Naive B cell (primary cell): ENCODE measurements at places on chromosomes 6 and 20.

DNA sequence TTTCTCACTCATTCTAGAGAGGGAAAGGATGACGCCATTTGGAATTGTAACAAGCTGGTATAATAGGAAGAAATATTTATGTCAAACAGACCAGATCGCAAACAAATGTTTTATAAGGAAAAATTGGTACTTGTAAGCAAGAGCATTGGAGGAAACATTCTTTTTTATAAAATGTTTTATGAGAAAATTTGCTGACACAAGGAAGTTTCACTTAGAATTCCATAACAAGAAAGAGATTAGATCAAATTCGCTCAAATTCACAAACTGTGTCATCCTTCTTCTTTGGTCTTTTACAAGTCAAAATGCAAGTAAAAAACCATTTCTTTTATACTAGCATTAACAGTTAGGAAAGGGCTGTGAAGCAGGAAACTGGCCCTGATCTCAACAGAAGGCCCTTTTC lies 179.9 kb downstream of the TRDN start:
- DNase-seq, result no peak

DNA sequence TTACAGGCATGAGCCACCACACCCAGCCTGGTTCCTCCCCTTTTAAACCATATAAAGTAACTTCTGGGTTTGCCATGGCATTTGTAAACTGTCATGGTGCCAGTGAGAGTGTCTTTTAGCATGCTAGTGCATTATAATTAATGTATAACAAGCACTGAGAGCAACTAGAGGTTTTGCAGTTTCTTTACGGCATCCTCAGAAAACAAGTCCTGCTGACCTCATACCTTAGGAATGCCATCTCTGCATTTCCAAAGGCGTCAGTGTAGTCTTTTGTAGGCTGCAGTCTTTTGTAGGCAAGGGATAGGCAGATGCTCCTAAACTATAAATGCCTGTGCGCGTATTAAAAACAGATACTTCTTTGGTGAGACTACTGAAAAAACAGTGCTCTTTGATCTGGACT lies 75.0 kb upstream of the EZR start:
- DNase-seq, result no peak

DNA sequence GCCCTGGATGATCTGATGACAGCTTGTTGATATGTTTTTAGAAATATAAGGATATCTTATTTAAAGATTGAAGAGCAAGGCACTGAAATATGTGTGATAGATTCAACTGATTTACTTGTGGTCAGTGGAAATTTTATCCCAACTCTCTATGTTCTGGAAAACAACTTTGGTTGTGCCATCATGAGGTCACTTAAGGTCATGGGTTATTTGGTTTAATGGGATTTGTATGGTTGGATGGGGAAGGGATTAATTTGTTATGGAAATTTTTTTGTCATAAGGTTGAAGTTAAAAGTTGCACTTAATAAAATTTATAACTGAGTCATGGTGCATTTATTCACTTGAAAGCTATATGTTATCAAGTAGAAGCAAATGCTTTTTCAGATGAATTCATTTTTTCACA lies 214.3 kb upstream of the LAMP5 start:
- no peak for DNase-seq

- no peak for DNase-seq
Observed at GRCh38 chr20:15760001-15760621, 813.1 kb downstream of the KIF16B start.

- DNase-seq, result no peak
Observed at GRCh38 chr20:31260326-31260932, 3.0 kb downstream of the DEFB115 start.

- no peak for DNase-seq
Observed at GRCh38 chr6:23394681-23395080, 731.3 kb upstream of the NRSN1 start.

- no peak for DNase-seq
Observed at GRCh38 chr6:55286824-55287223, 40.4 kb upstream of the GFRAL start.

DNA sequence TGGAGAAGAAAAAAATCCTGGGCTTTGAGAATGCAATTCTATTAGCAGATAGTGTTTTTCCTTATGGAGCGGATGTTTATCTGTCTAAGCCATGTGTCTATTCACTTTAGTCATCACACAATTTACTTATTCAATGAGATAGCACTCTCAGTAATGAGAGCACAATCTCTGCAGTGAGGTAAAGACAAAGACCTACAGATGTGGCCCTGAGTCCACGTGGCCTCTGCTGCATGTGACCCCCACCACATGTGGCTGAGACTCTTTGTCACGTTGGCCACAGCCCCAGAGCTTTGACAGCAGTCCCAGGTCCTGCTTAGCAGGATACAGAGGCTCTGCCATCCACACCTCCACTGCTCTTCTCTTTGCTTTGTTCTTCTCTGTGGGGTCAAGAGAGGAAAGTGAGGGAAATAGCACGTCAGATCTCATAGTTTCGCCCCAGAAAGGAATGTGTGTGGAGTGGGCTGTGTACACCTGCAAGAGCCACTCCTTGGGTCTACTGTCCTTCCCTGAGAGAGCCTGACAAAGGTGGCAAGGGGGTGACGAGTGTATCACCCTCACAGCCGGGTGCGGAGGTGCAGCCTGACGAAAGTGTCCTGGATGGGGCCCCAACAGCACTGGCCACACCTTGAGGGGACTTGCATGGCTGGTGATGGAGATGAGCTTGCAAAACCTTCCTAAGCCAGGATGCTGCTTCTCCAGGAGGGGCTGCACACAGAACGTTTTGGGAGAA lies 40.7 kb downstream of the ZNF831 start:
- DNase-seq, result no peak

DNA sequence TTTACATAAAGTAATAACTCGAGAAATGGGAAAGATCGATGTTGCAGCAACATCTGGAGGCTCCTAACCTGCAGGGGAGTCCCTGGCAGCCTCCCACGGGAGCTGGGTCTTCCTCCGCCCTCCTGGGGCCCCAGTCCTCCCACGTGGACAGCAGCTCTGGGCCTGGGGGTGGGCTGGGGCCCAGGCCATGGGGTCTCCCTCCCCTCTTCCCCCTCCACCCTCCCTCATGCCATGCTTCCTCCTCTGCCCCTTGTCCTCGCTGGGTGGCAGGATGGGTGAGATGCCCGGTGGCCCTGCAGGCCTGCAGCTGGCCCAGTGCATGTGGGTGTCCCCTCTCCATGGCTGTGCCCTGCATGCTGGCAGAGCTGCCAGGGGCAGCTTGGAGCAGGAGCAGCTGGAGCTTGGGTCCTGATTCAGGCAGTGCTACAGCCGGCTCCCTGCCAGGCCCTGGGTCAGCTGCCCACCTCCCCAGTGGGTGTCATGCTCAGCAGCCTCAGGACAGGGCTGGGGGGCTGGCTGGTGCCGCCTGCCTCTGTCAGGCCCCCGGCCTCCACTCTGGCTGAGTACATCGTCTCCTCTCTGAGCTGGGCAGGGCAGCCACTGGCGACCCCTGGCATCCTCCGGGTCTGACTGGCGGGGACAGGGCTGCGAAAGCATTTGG lies 48.9 kb upstream of the BHLHE23 start:
- DNase-seq, result no peak

DNA sequence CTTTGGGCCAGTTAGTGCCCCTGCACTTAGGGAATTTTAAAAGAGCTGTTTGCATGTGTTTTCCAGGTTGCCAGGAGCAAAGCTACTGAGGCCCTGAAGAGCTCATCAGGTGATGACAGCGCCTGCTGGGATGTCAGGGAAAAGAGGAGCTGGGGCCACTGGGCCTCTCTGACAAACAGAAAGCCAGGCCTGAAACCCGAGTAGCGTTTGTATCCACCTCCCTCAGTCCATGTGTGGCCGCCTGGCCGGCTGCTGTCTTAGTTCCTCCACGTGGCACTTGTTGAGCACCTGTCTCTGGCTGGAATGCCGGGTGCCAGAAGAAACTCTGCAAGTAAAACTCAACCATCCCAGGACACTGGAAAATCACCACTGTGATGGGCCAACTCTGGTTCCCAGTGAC lies 601.2 kb downstream of the CDH26 start:
- no peak for DNase-seq

- no peak for DNase-seq
Observed at GRCh38 chr6:7438011-7438410, 48.4 kb downstream of the RIOK1 start.

- DNase-seq, result no peak
Observed at GRCh38 chr20:58228103-58228483, 360 bp downstream of the ANKRD60 start.

DNA sequence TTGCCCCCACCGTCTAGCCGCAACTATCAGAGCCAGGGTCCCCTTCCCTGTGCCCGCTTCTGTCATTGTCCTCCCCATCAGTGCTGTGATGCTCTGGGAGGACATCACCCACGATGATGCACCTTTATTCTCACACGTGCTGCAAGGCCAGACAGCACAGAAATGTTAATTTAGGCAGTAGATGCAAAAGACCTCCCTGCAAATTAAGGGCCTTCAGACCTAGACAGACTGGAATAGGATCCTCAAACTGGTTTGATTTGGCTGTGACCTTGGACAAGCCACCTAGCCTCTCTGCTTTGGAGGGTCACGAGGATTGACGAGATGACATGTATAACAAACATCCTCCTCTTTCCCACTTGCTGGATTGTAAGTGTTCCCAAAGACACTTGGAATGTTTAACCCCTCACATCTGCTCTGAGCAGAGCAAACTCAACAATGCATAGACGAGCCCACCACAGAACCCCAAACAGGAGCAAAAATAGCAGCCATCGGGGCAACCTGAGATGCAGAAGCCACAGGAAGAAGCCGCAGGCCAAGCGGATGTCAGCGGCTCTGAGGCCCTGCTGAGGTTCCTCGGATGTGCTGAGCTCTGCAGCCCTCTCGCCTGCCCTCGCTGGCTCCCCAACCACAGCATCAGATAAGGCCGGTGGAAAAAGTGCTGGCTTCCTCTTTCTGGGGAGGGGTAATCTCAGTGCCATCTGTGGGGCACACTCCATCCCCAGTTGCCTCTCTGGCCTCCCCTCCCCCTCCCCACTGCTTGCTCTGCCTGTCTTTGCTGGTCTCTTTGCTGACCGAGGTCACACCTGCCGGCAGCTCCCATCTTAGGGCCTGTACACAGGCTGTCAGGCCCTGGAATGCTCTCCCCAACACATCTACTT lies 35.3 kb downstream of the TOX2 start:
- DNase-seq, result no peak

DNA sequence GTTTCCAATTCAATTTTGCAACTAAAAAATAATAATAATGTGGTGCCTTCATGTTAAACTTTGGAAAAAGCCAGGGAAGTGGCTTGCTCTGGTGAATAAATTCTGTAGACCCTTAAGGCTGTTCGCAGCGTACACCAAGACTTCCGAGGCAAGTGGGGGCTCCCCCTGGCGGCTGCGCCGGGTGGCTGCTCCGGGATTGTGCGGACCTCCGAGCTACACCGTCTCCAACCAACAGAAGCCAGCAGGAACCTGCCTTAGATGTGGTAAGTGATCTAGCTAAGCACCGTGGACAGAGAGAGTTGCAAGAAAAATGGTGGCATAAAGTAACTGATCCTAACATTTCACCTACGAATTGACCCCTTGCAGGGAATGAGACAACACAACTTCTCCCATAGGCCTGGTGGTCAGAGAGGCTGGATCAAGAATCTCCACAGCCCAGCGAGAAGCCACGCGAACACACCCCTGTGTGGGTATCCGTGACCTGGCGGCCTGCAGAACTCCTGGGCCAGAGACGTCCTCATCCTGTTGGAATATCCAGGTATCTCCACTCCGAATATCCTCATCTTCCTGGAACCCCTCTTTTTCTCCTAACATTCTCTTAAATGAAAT lies 69.6 kb downstream of the TBXT start:
- DNase-seq, result peak; percentile 11

DNA sequence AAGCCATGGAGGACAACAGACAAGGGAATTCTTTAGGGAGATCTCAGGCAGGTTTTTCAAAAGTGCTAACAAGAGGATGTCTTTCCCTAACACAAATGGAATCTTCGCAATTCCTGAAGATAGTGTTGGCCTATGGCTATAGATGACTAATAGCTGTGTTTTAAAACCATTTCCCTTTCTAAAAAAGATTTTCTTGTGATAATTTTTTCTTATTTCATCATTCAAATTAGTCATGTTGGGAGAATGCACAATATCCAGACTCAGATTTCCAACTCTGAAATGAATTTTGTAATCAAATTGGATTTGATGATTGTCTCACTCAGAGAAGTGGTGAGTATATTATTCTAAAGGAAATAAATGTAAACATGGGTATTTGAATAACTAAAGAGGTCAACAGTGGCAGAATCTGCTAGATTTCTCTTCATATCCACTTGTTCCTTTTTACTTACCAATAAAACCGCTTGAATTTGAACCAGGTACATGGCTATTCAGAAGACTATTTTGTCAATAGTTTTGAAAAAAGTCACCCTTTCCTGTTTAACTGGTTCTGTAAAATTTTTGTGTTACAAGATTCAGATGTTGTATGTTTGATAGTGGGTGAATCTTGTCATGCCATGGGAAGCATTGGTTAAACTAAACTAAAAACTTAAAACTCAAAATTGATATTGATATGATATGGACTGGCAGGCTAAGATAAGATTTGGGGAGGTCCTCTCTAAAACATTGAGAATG lies 1223.7 kb upstream of the EYS start:
- DNase-seq, result no peak

DNA sequence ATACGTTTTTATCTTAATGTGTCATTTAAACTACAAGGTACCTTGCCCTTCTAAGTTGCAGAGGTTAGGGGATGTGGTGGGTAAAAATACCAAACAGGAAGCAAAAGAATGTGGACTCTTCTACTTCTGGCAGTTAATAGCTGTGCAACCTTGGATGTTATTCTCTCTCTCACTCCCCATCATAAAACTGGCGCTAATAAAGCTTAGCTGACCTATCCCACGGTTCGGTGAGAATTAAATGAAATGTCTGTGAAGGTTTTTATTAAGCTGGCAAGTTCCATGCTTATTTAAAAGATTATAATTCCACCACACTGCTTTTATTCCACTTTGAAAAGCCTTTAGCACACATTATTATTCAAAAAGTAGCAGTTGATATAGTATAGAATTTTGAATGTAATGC lies 127.8 kb upstream of the SLC22A23 start:
- DNase-seq, result no peak

- no peak for DNase-seq
Observed at GRCh38 chr6:3041606-3042005, 26.7 kb upstream of the RIPK1 start.

- DNase-seq, result no peak
Observed at GRCh38 chr20:34401741-34402455, 38.8 kb downstream of the ITCH start.

DNA sequence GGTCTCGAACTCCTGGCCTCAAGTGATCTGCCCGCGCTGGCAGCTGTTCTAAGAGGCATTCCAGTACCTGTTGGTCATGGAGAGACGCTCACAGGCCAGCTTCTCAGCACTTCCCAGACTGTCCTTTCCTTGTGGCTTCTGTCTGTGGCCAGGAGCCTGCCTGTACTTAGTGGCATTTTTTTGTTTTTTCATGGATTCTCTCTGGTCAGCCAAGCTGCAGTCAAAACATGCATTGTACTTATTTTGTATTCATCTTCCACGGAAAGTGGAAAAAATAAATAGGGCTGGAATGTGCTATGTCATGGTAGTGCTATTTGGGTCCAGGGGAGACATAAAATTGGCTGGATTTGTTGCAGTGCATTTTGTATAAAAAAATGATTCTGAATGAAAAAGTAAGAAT lies 29.1 kb downstream of the ZDHHC14 start:
- DNase-seq, result no peak

GRCh38 chr20:38083338-38084048 lies 49.9 kb downstream of the RPRD1B start:
- DNase-seq, result no peak
